Pancreas (tissue), 10 donors: ENCODE measurements at places on chromosomes 6 and 20. TPM values are rescaled to one million over a fixed set of nuclear protein-coding genes. Genes with fewer than 3 reads are reported as not detected.

- H3K27ac ChIP-seq: no peak overlapping the region
- no peak overlapping the region for H3K4me3 ChIP-seq
- no peak for DNase-seq
- H3K27me3 ChIP-seq: no peaks in the 10 kb centered on the region
- H3K36me3 ChIP-seq: no peaks in the 10 kb centered on the region
Measured at GRCh38 chr6:32204268-32204715, 11.8 kb upstream of the GPSM3 start.

DNA sequence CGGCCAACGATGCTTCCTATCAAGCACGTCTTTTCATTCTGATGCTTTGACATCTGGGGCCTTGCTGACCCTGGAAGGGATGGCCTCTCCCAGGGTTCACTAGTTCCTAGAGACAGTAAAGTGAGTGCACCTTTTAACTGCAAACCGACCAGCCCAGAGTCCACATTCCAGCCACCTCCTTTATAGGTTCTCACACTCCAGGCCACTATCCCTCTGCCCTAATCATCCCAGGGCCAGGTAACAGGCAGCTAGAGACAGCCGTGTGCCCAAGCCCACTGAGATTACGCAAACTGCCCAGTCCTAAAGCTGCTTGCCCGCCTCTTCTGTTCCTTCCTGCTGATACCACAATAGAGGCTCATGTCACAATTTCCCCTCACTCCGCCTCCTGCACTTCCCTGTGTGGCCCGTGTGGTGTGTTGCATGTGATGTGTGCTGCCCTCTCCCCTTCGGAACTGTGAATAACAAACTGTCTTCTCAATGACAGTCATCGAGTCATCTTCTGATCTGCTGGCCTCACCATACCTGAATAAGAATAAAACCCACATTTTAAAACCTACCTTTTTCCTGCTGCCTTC is 123.7 kb upstream of the EXOC2 start:
- no peak overlapping the region for H3K4me3 ChIP-seq
- H3K36me3 ChIP-seq: no peaks in the 10 kb centered on the region
- no peak for DNase-seq

- no peaks in the 10 kb centered on the region for H3K36me3 ChIP-seq
- no peak overlapping the region for H3K27ac ChIP-seq
- no peak for DNase-seq
- H3K4me3 ChIP-seq: no peak overlapping the region
- no peaks in the 10 kb centered on the region for H3K27me3 ChIP-seq
Measured at GRCh38 chr6:79943133-79943532, 4.2 kb downstream of the ELOVL4 start.

DNA sequence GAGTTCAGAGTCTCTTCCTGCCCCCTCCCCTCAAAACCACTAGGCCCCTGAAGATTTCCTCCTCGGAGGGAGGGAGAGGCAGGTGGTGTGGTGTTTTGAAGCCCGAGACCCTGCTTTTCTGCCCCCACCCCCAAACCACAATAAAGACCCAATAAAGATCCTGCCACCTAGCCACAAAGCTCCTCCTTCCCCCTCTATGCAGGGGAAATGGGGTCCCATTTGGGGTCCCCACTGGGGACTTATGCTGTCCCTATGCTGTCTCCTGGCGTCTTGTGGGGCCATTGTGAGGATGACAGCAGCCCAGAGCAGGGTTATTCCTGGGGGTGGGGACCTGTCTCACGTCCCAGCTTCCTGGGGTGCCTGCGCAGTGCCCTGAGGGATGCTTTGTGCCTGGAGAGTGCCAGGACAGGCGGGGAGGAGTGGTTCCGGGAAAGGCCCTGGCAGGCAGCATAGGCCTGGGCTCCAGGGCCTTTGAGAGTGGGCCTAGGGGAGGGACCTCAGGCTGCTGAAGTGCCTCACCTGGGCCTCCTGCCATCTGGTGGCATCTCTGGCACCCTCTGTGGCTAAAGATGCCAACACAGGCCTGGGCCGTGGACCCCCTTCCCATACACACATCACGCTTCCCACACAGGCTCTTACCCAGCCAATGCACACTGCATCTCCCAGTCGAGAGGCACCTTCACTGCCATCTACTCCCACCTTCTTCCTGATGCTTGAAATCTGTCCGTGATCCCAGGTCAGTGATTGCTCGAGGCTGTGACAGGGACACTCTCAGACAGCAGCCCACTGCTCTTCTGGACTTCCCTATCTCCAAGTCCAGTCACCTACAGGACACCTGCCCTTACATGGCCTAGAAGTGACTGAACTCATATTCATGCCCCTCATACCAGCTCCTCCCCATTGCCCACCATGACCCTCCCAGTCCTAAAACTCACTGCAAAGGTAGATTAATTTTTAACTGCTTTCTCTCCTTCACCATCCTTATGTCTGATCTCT is 7.9 kb upstream of the ARMC12 start:
- peaks cover 74% of the 10 kb centered on the region for H3K4me1 ChIP-seq
- peak; percentile 53 for DNase-seq
- H3K27ac ChIP-seq: peak overlapping the region; percentile 99
- peak overlapping the region; percentile 39 for H3K4me3 ChIP-seq
- H3K27me3 ChIP-seq: no peaks in the 10 kb centered on the region
- no peaks in the 10 kb centered on the region for H3K36me3 ChIP-seq

DNA sequence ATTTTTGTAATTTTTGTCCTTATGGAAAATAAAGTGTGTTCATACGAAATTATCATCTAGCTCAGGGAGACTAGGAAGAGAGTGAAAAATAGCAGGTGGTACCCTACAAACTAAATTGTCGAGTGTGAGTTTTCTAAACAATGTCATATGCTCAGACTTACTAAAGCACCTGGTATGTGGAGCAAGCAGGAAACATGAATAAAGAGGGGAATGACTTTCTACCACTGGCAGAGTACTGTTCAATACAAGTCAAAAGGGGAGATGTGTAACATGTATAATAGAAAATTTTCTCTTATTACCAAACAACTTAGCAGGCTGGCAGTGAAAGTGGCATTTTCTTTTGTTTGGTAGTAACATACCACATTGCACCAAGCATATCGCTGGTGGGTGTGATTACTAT is 36.1 kb downstream of the CTNNBL1 start:
- DNase-seq: no peak
- H3K4me3 ChIP-seq: no peak overlapping the region
- H3K4me1 ChIP-seq: no peaks in the 10 kb centered on the region
- no peaks in the 10 kb centered on the region for H3K27me3 ChIP-seq

- no peaks in the 10 kb centered on the region for H3K4me1 ChIP-seq
- H3K27ac ChIP-seq: no peak overlapping the region
- H3K36me3 ChIP-seq: no peaks in the 10 kb centered on the region
- H3K4me3 ChIP-seq: no peak overlapping the region
- no peaks in the 10 kb centered on the region for H3K27me3 ChIP-seq
- no peak for DNase-seq
Measured at GRCh38 chr6:80930376-80930775, 822.1 kb downstream of the TENT5A start.

- no peaks in the 10 kb centered on the region for H3K4me1 ChIP-seq
- no peak for DNase-seq
- H3K36me3 ChIP-seq: peaks cover 14% of the 10 kb centered on the region
- no peak overlapping the region for H3K4me3 ChIP-seq
- H3K27ac ChIP-seq: no peak overlapping the region
Measured at GRCh38 chr20:50561379-50562078, 51.3 kb downstream of the PTPN1 start.

- H3K4me1 ChIP-seq: no peaks in the 10 kb centered on the region
- no peaks in the 10 kb centered on the region for H3K27me3 ChIP-seq
- no peak overlapping the region for H3K4me3 ChIP-seq
- H3K36me3 ChIP-seq: no peaks in the 10 kb centered on the region
- no peak overlapping the region for H3K27ac ChIP-seq
Measured at GRCh38 chr6:16055852-16056251, 73.0 kb upstream of the MYLIP start.

DNA sequence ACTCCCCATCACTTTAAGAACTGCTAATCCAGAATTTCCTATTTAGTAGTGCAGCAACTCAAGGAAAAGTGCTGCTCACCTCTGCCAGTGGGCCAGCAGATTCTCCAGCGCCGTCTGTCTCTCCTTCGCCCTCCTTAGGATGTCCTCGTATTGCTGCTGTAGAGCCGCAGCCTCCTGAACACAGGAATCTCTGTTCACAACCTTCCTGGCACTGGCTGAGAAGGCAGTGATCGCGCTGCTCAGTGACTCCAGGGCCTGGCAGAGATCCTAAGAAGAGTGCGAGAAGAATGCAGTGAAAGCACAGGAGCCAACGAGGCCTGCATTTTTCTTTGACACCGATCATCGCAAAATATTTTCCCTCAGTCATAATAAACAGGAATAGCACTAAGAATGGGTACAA is 209.0 kb downstream of the SYNE1 start:
- H3K27me3 ChIP-seq: no peaks in the 10 kb centered on the region
- no peak for DNase-seq
- no peaks in the 10 kb centered on the region for H3K36me3 ChIP-seq
- no peak overlapping the region for H3K27ac ChIP-seq
- H3K4me3 ChIP-seq: no peak overlapping the region
- no peaks in the 10 kb centered on the region for H3K4me1 ChIP-seq

DNA sequence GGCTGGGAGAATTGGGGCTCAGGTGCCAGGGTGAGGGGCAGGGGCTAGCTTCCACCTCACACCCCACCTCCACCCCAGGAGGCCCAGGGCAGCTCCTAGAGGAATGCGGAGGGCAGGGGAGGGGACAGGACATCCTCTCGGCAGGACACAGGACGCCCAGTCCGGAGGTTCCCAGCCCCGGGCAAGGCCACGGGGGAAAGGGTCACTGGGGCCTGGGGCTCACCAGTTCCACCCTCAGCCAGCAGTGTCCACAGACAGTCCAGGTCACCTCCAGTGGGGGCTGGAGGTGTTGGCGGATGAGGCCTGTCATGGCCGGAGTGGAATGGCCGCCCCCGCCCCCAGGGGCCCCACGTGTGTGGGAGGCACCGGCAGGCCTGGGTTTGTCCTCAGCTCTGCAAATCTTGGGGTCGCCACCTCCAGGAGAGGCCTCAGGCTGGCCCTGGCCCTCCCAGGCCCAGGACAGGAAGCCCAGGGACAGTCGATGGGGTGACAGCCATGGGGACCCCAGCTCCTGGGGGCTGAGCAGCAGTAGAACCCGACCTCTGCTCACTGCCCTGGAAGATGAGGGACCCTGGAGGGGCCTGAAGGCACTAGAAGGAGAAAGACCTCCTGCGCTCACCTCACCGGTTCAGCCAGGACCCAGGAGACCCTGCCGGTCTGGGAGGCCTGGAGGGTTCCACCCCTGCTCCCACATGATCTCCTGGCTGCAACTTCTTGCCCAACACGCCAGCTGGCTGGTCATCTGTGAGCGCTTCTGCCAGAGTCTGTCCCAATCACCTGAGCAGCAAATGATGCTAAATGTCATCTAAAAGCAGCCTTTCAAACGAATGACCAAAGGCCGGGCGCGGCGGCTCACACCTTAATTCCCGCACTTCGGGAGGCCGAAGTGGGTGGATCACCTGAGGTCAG is 13.0 kb upstream of the ABHD16B start:
- no peaks in the 10 kb centered on the region for H3K36me3 ChIP-seq
- H3K27ac ChIP-seq: no peak overlapping the region
- H3K4me3 ChIP-seq: no peak overlapping the region
- DNase-seq: no peak
- H3K27me3 ChIP-seq: no peaks in the 10 kb centered on the region

DNA sequence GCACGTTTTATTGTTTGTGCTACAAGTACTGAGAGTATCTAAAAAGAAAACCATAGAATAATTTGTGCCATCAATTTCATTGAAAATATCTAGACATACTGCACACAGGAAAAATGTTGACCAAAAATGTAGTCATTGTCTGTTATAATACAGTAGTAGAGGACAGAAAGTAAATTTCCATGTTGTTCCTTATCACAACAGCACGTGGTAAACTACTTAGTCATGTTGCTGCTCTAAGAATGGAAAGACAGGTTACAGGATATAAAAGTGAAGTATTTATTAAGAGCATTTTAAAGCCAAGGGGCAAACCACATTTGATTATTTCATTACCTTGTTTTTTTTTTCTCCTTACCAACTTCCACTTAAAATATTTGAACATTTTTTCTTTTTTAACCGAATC is 89.0 kb upstream of the CEP85L start:
- H3K27me3 ChIP-seq: no peaks in the 10 kb centered on the region
- no peaks in the 10 kb centered on the region for H3K36me3 ChIP-seq
- DNase-seq: no peak
- H3K27ac ChIP-seq: no peak overlapping the region
- H3K4me1 ChIP-seq: no peaks in the 10 kb centered on the region
- no peak overlapping the region for H3K4me3 ChIP-seq

GRCh38 chr6:142378138-142378875 is 76.5 kb downstream of the ADGRG6 start:
- H3K27ac ChIP-seq: no peak overlapping the region
- DNase-seq: no peak
- peaks cover 7% of the 10 kb centered on the region for H3K4me1 ChIP-seq

GRCh38 chr6:146972546-146972945 is 231.7 kb upstream of the STXBP5 start:
- no peak overlapping the region for H3K4me3 ChIP-seq
- no peak overlapping the region for H3K27ac ChIP-seq
- no peaks in the 10 kb centered on the region for H3K36me3 ChIP-seq
- H3K27me3 ChIP-seq: no peaks in the 10 kb centered on the region
- H3K4me1 ChIP-seq: no peaks in the 10 kb centered on the region

GRCh38 chr20:3084986-3085360 is 449 bp upstream of the AVP start:
- DNase-seq: no peak
- no peaks in the 10 kb centered on the region for H3K4me1 ChIP-seq
- no peak overlapping the region for H3K27ac ChIP-seq
- H3K4me3 ChIP-seq: no peak overlapping the region
- H3K36me3 ChIP-seq: no peaks in the 10 kb centered on the region

DNA sequence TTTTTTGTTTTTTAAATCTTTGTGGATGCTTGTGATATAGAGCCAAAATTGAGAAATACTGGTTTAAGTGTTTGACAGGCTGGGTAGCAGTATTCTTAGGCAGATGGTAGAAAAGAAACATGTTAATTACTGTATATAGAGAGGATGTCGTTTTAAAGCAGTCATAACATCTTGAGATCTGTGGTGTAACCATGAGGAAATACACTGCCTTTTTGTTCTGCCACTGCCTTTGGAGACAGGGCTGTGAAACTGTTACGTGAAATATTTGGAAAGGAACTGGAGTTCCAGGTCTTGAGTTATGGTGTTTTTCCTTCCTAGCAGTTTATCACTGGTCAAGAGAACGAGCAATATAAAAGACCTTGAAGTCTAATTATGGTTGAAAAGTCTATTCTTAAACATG is 19.5 kb downstream of the STXBP5 start:
- no peak overlapping the region for H3K4me3 ChIP-seq
- H3K27me3 ChIP-seq: no peaks in the 10 kb centered on the region
- H3K36me3 ChIP-seq: no peaks in the 10 kb centered on the region
- no peaks in the 10 kb centered on the region for H3K4me1 ChIP-seq
- no peak for DNase-seq

Gene BIRC7
- not detected for polyA plus RNA-seq

Gene C4A
- 130 TPM for polyA plus RNA-seq

Gene EGFL8
- 23.1 TPM for polyA plus RNA-seq

Gene FHL5
- 2.4 TPM for polyA plus RNA-seq

Gene PHACTR3
- 1.5 TPM for polyA plus RNA-seq

Gene BTN3A1
- 13.9 TPM for polyA plus RNA-seq

Gene MYL9
- 64.9 TPM for polyA plus RNA-seq

Gene SLC22A2
- not detected for polyA plus RNA-seq

Gene ALDH8A1
- 1.2 TPM for polyA plus RNA-seq

Gene TAAR1
- polyA plus RNA-seq: 0.33 TPM
